Stimulated activated CD4-positive, alpha-beta T cell treated with anti-CD3 and anti-CD28 coated beads, Interleukin-12 subunit alpha, Interleukin-12 subunit beta, amount 100 ng/mL, for 4 hours (primary cell): ENCODE measurements at places on chromosomes 16 and 17.

DNA sequence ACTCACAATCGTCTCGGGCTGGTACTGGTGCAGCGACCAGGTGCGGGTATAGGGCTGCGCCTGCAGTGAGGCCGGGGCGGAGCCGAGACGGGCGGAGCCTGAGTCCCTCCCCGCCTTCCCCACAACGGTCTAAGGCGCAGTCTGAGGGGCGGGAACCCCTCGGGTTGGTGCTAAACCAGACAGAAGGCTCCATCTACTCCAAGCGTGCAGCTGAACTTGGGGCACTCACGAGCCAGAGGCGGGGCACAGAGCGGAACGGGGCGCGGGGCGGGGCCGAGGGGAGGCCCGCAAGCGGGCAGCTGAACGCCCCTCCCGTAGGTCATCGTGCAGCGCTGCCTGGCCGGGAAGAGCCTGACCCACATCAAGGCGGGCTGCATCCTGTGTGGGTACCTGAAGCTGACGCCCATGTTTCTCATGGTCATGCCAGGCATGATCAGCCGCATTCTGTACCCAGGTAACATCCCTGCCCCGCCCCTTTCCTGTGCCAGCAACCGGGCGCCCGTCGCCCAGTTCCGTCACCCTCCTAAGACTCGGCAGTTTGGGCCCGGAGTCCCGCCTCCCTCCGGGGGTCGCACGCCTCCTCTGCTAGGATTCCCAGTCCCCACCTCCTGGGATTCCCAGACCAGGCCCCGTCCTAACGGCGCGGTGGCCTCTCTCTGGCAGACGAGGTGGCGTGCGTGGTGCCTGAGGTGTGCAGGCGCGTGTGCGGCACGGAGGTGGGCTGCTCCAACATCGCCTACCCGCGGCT lies 5.0 kb downstream of the SLC5A2 start:
- peak; percentile 58 for DNase-seq

DNA sequence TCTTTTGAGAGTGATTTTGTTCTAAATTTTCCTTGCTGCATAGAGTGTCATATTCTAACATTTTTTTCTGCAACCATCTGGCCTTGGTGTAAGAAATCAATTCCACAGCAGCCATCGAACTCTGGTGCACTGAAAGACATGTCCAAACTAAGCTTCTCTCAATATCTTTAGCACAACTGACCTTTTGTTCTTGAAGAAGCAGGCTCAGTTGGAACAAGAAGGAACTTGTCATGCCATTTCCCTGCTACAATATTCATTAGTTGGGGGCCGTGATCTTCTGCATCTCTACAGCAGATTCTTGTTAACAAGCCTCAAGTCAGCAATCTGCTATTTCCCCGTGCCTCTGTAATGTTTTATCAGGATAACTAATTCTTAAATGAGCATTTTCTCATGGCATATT lies 1305.6 kb downstream of the CDH11 start:
- no peak for DNase-seq

GRCh38 chr17:47959825-47960655 lies 2.4 kb upstream of the PRR15L start:
- DNase-seq = no peak

DNA sequence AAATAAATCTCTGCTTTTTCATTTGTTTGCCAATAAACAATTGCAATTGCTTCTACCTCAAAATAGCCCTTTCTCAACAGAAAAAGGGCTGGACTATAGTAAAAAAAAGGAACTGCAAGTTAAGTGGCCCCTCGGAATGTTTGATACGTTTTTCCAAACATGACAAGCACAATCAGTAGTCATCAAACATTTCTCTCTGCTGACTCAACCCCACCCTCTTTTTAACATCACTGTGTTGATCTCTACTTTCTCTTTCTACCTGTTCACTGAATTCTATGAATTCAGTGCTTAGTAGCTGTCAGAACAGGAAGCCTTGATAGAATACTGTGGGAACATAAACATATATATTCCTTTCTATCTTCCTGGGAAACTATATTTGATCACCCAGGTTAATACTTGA lies 116.5 kb upstream of the AXIN2 start:
- DNase-seq = no peak
